ENCODE measurements at places on chromosomes 5 and 9. TPM values are rescaled to one million over a fixed set of nuclear protein-coding genes. Genes with fewer than 3 reads are reported as not detected.

The ADCY2 gene
- 2.6 TPM for total RNA-seq

The PCDHGA8 gene
- total RNA-seq, result 1.1 TPM

The NOL6 gene
- total RNA-seq, result 40.4 TPM

The MARVELD2 gene
- 29.4 TPM for total RNA-seq

The GARIN3 gene
- not detected for total RNA-seq

The BRIX1 gene
- total RNA-seq, result 29.7 TPM

The MEF2C gene
- total RNA-seq, result 10.2 TPM

The MAP1B gene
- 69.2 TPM for total RNA-seq

The SH3RF2 gene
- 129 TPM for total RNA-seq

The HSD17B3 gene
- 1.2 TPM for total RNA-seq

DNA sequence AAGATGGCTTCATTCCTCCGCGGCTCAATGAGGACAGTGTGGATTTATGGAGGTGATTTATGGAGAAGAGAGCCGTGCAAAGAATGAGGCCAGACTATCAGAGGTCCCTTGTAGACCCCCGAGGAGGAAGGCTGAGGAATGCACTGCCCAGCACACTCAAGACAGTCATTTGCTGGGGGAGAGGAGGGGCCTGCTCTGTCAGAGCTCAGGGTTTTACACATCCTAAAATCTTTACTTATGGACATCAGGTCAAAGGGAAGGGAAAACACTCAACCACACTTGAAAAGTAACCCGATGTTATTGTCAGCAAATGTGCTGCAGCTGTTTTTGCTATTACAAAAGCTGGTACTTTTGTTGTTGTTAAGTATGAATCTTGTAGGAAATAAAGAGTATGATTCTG lies 289.5 kb downstream of the SLIT3 start:
- no peak for DNase-seq

GRCh38 chr5:124650951-124651662 lies 95.3 kb downstream of the ZNF608 start:
- no peak for DNase-seq

GRCh38 chr5:62592558-62592957 lies 13.9 kb downstream of the LRRC70 start:
- no peak for DNase-seq

DNA sequence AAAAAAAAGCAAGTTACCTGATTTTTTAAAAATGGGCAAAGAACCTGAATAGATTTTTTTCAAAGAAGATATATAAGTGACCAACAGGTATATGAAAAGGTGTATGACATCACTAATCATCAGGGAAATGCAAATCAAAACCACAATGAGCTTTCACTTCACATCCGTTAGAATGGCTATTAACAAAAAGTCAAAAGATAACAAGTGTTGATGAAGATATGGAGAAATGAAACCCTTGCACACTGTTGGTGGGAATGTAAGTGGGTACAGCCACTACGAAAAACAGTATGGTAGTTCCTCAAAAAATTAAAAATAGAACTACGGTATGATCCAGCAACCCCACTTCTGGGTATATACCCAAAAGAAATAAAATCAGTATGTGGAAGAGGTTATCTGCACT lies 134.8 kb downstream of the UGCG start:
- DNase-seq, result no peak

DNA sequence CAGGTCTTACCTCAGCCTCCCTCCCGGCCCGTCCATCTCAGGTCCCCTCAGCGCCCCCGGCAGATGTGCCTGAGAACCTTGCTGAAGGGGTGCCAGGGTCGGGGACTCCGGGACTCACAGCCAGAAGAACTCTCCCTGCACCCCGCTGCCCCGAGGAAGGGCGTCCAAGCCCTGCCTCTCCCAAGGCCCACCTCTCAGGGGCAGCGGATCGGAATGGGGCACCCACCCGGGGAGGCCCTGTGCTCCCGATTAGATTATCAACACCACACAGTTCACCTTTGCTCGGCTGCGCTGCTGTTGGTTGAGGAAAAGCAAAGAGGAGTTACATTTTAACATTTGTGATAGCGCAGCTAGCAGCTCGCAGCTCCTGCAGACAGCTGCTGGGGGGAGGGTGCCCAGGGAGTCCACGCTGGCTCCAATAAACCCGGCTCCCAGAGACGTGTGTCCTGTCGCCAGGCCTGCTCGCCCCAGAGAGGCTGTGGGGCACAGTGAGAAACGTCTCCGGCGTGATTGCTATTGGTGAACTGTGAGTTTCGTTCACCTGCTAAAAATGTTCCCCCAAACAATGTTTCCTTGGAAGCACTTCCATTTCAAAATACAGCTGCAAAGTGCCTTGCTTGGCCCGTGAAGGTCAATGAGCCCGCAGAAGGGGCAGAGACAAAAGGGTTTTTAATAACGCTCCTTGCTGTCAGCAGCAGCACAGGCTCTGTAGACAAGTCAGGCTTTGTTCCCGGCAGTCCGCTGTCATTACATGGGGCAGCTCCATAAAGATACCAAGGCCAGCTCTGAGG lies 18.6 kb upstream of the SLC6A19 start:
- DNase-seq, result no peak

DNA sequence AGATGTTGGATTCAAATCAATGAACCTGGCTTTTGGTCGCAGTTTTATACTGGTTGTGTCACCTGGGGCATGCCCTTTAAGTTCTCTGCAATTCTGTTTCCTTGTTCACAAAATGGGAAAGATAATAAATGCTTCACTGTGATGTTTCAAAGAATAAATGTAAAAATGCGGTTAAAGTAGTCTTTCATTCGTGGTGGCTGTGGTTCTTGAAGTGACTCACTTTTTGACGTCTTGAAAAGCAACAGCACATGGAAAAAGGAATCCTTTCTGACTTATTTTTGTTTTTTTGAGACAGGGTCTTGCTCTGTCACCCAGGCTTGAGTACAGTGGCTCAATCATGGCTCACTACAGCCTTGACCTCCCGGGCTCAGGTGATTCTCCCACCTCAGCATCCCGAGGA lies 88.4 kb upstream of the SLIT3 start:
- DNase-seq, result no peak

DNA sequence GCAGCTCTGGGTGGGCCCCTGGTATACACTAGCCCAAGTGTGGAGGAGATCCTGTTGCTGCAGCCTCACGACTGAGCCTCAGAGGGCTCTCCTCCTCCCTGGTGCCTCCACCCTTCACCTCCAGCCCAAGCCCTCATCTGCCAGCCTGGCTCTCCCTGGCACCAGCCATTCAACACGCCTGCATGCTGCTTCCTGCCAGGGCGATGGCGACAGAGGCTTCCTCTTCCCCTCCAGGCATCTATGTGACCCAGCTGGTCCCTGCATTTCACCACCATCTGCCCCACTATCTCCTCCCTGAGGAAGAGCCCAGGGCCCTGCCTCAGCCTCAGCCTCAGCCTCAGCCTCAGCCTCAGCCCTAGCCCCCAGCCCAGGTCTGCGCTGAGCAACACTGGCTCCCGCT lies 54.8 kb upstream of the ANGPTL2 start:
- peak; percentile 72 for DNase-seq

DNA sequence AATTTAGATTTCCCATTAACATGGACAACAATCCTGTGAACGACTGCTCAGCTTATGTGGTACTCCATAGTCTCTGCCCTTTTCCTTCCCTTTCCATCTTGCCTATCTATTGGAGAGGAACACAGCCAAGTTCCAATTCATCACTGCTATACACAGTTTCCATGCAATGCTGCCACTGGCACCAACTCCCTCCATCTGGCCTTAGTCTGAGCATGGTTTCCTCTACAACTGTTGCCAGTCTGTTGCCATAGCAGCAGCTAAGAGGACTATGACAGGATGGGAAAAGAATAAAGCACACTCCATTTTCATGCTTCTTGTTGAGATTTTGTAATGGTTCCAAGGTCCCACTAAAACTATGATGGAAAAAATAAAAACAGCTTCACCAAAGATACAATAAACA lies 189.0 kb downstream of the HCN1 start:
- DNase-seq, result no peak

DNA sequence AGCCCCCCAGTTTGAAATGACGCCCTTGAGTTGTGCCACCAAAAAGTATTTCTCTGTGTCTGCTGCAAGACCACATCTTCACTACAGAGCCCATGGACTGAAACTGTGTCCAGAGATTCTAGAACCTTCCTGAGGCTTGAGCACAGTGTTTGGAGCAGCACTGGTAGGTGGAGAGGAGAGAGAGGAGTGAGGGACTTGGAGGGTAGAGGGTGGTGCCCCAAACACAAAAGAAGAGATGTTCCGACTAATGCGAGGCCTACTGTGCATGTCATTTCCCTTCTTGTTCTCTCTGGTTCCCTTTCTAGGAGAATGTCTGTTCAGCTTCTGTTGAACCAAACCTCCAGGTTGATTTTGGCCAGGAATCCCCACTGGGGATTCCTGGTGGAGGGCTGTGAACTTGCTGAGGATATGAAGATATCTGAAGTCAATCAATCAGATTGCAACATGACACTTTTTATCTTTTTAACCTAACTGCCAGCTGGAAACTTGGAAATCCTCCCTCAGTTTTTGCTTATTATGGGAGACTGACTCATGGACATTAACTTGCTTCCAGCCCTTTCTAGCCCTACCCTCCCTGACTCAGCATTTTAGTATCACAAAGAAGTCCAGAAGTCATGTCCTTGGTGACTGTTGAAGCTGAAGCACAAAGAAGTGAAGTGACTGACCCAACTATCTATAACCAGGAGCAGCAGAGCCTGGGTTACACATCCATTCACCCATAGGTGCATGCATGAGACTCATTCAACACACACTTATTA lies 154.5 kb downstream of the NR3C1 start:
- no peak for DNase-seq

GRCh38 chr9:131627648-131628458 lies 82.5 kb downstream of the PRRT1B start:
- no peak for DNase-seq

- no peak for DNase-seq
Measured at GRCh38 chr9:36039696-36040095, 3.0 kb downstream of the RECK start.

DNA sequence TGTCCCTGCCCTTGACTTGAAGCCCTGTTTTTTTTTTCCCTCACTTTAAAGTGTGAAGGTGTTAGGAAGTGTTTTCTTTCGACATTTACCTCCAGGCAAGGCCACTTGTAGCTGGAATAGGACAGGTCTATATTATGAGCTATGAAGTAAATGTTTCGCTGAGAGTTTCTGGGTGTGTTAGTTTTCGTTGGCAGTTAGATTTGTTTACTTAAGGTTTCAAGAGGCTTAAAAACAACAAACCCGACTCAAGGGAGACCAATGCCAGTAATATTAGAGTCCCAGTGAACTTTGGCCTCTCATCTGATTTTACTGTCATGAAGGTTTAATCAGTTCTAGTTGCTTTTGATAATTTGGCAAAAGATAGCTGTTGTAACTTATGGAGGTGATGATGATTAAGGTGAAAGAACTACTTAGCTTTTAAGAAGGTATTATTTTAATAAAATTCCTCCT lies 25.2 kb downstream of the OCLN start:
- no peak for DNase-seq

- DNase-seq, result no peak
Measured at GRCh38 chr9:77534376-77535057, 113.6 kb downstream of the GNA14 start.

GRCh38 chr9:134915046-134915985 lies 2.4 kb downstream of the FCN1 start:
- DNase-seq, result no peak

- DNase-seq, result peak; percentile 66
Measured at GRCh38 chr9:35258660-35259474, 97.1 kb downstream of the UNC13B start.

- no peak for DNase-seq
Measured at GRCh38 chr5:159799701-159800100, 116.6 kb upstream of the ADRA1B start.

DNA sequence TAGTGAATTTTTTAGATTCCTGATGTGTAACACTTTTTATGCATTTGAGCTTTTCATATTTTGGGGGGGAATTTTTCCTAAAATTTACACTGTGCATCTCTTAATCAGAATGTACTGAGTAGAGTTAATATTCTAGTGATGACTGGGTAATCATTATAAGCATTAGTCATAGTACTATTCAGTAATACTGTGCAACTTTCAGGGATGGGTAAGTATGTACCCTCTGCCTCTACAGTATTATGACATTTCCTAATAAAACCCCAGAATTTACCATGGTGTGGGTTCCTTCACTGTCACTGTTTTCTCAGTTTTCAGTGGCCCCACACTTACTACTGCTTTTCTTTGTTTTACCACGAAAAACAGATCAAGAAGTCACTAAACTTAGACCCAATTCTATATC lies 2.8 kb upstream of the CMYA5 start:
- DNase-seq, result no peak

GRCh38 chr5:164326219-164326618 lies 820.8 kb downstream of the MAT2B start:
- no peak for DNase-seq

- no peak for DNase-seq
Measured at GRCh38 chr5:141359790-141360426, at the start of gene PCDHGB2. Gene PCDHGB2 (plus strand): TSS chr5:141359994. CDS start chr5:141360136, 142 bp downstream.

- no peak for DNase-seq
Measured at GRCh38 chr9:124197177-124198095, 60.3 kb upstream of the NEK6 start.

- DNase-seq, result no peak
Measured at GRCh38 chr9:83219154-83219923, 156.4 kb upstream of the RASEF start.

DNA sequence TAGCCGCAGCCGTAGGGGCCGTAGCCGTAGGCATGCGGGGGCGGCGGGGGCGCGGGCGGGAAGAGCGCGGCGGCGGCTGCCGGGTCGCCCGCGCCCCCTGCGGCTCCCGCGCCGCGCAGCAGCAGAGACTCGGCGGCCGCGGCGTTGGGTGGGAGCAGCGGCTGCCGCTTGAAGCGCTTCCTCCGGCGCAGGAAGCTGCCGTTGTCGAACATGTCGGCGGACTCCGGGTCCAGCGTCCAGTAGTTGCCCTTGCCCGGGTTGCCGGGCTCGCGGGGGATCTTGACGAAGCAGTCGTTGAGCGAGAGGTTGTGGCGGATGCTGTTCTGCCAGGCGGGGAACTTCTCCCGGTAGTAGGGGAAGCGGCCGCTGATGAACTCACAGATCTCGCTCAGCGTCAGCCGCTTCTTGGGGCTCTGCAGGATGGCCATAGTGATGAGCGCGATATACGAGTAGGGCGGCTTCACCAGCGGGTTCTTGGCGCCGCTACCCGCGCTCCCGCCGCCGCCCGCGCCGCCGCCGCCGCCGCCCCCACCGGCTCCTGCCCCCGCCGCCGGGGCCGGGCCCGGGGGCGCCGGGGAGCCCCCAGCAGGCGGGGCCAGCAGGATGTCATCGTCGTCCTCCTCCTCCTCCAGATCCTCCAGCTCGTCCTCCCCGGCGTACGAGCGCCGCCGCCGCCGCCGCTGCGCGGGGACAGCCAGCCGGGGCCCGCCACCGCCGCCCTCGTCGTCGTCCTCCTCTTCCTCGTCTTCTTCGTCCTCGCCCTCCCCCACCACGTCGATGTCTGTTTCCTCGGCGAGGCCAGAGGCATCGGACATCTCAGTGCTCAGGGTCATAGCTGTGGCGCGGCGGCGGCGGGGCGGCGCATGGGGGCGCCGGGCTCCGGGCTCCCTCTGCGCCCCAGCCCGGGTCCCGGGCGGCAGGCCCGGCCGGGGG lies 781 bp downstream of the FOXD1 start:
- DNase-seq, result no peak

GRCh38 chr9:115815786-115816185 lies 337.8 kb upstream of the PAPPA start:
- DNase-seq, result no peak

- no peak for DNase-seq
Measured at GRCh38 chr5:171907725-171908343, 98.6 kb downstream of the FBXW11 start.

All from suprapubic skin (tissue), 4 donors.